HEK293T (cell line): ENCODE measurements at places on chromosomes 2 and 18.

- no peak for DNase-seq
These were observed 75.5 kb downstream of the GULP1 start for GRCh38 chr2:188367164-188367563.

DNA sequence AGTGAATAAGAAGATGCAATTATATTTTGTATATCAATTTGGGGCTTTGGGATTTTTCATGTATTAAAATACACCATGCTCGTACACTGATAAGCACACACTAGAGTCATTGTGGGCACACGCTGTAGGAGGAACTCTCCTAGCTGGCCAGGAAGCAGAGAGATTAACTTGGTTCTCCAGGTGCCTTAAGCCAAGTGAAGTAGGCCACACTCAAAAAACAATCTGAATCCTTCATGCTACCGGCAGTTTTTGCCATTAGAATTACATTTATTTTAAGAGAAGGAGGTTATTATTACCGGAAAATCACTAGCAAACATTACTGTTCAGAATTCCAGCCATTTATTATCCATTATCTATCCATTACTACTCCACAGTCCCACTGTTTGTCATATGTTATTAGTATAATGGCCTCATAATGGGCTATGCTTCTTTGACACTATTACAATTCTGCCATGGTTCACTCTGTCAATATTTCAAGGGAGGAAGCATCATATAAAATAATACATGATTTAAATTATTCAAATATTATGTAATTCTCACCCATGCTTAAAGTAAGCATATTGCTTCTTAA, 214.4 kb downstream of the L3MBTL4 start:
- DNase-seq: no peak

DNA sequence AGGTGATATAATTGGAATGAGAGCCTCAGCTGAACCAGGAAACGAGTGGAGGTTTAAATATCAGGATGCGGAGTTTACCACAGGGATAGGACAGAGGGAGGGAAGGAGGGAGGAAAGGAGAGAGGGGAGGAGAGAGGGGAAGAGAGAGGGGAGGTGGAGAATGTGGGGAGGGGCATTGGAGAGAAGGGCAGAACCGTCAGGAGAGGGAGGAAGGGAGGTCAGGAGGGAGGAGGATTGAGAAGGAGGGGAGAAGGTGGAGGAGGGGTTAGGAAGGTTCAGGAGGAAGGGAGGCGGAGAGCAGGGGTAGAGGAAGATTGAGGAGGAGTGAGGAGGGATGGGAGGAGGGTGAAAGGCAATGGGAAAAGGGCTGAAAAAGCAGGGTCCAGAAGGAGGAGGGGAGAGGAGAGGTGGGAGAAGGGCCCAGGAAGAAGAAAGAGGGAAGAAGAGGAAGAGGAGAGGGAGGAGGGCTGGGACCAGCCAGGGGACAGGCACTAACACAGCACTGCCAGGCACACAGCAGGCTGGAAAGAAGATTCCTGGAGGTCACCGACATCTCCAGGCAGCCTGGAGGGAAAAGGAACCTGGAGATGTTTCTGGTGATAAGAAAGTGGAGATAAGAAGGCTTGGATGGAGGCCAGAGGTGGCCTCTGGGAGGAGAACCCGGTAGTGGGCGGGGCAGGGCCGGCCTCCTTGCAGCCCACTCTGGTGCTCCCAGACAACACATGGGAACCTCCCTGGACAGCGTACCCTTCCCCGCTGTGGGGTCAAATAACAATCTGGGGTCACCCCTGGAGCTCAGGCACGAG, 176.7 kb upstream of the SMAD2 start:
- DNase-seq: no peak

DNA sequence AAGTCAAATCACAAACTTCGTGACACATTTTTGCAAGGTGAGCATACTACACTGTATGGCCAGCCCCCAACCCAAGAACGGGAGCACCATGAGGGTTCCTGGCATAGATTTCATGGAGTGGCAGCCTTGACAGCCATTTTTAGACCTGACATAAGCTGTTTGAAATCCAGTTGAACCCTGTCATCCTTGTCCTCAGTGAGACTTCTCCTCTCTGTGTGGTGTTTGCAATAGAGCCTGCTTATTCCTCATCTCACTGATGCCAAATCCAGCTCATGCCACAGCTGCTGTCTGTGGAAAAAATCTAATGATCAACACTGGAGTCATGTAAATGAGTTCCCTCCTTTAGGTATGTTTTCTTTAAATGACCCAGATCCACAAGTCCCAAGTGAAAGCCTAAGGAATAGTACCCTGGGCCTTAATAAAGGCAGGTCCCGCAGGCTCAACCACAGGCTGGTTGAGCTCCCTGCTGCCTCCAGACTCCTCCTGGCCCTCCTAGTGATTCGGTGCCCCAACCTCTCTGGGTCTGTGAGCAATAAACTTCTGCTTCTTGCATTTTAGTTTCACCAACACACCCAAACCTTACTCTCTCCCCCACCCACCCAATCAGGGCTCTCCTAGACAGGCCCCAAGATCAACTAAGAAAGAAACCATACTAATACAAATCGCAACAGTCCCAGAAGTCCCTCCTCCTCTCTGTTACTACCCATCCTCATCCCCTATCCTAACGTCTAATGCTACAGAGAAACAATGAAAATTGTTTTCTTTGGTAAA, 8.4 kb upstream of the CREG2 start:
- DNase-seq: no peak

DNA sequence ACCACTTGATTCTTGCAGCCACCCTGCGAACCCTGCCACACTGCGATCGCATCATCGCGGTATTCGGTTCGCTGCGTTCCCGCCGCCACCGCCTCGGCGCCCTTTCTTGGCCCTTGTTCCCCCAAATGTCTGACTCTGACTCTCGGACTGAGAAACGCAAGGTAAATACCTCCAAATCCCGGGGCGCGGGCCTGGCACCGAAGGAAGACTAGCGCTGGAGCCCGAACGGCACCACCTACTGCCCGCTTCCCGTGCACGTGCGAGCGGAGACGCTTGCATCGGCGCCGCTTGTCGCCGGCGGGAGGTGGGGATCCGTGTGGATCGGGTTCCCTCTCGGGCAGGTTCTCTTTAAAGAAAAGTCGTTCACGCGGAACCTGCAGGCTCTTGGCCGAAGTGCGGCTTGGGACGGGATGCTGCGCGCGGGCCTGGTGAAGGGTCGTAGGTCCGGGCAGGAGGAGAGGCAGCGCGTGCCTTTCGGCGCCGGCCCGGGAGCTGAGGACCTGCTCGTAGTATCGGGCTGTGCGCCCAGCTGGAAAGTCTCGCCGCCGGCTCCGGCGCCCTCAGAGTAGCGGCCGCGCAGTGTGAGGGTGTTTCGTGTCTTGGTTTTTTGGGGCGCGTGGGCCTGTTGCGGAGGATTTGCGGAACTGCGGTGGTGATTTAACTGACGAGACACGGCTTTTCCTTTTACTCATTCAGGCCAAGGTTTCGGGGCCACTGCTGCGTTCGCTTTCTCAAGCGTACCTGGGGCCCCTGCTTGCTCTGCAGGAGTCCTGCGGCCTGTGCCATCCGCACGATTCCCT, 514 bp downstream of the BCL2L11 start:
- DNase-seq: no peak

GRCh38 chr18:47425365-47425764, 173.9 kb upstream of the SKOR2 start:
- DNase-seq: no peak

DNA sequence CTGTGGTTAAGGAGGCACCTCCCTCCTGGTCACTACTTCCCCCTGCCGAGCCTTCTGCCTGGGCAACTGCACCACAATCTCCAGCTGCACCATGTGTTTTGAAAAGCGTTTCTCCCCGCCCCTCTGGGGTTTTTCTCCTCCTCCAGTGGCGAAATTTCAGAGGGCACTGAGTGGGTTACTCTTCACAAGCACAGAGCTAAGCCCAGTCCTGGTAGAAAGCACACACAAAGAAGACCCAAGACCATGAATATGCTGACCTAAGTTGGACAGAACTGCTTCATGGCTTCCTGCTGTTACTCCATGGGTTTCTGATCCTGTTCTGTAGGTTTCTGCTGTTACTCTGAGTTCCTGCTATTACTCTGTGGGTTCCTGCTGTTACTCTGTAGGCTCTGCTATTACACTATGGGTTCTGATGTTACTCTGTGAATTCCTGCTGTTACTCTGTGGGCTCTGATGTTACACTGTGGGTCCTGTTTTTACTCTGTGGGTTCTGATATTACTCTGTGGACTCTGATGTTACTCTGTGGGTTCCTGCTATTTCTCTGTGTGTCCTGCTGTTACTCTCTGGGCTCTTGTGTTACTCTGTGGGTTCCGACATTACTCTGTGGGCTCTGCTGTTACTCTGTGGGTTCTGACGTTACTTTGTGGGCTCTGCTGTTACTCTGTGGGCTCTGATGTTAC, 216.6 kb downstream of the RTP5 start:
- no peak for DNase-seq

- no peak for DNase-seq
These were observed 115.1 kb downstream of the SH3BP4 start for GRCh38 chr2:235066895-235067294.

DNA sequence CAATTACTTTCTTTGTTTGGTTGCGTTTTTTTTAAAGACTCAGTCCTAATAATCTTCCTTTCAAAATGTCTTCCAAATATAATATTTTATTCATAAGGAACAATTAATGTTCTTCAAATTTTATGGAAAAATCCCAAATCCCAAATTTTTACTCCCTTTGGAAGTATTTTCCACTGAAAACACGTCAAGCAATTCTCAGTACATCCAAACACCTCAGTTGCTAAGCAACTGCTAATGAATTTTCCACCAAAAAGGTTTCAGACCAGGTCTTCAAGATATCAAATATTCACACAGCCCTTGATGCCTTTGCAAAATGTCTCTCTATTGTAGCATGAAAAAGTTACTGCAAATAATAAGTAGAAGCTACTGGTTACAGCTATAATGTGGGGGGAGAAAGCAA, 140.1 kb downstream of the DSEL start:
- no peak for DNase-seq

DNA sequence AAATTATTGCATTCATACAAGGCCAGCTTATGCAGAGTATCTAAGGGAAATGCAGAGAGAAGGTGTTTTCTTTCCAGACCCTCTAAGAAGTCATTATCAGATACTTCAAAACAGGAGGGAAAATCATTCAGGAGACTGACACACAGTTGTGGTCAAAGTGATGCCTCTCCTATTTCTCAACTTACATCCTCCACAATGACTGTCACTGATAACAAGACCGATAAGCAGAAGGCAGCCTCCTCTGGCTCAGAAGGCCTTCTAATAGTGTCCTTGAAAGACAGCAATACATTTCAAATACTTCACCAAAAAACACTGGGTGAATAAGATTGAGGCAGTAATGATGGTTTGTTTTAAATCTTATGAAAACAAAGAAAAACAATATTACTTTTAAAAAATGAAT, 199.7 kb downstream of the PIEZO2 start:
- no peak for DNase-seq

GRCh38 chr2:82428251-82428650, 2030.8 kb downstream of the SUCLG1 start:
- no peak for DNase-seq

GRCh38 chr2:185456517-185456916, 282.1 kb upstream of the FSIP2 start:
- DNase-seq: no peak

DNA sequence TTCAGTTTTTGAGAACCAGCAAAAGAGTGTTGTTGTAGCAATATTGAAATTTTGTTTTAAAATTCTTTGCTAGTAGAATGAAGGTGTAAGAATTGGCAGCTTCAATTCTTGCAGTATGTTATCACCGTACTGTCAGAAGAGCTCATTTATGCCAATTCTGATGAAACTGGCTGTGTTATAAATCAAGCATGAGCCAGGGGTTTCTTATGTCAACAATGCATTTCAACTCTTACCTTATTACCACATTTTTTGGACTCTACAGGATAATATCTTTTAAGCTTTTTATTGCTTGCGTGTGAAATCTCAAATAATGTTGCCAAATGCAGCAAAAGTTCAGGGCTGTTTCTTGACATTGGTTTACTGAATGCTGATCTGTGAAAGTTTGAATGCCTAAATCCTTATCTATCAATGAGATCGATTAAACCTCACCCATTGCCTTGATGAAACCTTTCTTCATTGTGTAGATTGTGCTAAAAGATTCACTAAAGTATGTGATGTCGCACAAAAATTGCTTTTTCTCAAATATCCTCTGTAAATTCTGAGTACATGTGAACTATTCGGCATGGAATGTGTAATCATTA, 1389.3 kb upstream of the ZEB2 start:
- no peak for DNase-seq

DNA sequence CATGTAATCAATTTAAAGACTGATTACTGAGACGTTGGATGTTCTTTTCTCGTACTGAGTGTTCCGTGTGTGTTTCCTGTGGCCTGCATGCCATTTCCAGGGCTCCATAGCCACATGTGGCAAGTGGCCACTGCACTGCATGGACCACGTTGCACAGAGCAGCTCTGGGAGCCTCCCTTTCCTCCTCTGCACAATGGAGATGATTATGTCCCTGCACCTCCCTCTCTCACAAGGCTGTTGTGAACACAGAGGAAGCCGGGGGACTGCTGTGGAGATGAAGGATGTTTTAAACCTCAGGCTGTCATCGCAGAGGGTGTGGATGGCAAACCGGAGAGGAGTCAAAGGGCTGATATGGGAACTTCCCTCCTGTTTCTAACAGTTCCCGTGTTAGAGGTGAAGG, 87.7 kb downstream of the TGOLN2 start:
- no peak for DNase-seq

DNA sequence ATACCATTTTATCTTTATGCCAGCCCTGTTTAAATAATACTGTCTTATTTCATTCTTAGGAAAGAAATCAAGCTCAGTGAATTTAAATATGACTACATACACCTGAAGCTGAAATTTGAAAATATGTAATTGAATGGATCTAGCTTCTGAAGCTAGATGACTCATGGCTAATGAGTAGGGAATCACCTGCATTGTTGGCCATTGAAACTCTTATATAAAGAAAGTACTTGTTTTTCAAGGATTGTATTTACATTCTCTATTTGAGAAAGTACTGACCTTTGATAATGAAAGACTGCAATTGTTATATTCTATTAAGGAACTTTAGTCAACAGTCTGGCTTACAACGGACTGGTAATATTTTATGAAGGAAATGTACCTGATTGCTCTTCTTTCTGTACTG, 346.7 kb upstream of the LRATD1 start:
- DNase-seq: no peak

GRCh38 chr2:158578703-158579330, 122.1 kb downstream of the PKP4 start:
- DNase-seq: no peak

- DNase-seq: no peak
These were observed 139.7 kb downstream of the BCL11A start for GRCh38 chr2:60413814-60414168.

GRCh38 chr18:10381516-10381915, 72.9 kb upstream of the APCDD1 start:
- no peak for DNase-seq

DNA sequence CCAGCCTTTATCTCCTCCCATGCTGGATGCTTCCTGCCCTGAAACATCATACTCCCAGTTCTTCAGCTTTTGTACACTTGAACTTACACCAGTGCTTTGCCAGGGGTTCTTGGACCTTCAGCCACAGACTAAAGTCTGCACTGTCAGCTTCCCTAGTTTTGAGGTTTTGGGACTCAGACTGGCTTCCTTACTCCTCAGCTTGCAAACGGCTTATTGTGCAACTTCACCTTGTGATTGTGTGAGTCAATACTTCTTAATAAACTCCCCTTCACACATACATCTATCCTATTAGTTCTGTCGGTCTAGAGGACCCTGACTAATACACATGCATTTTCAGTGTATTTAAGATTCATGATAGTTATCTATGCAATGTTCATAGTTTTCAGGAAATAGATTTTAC, 35.8 kb upstream of the ZNF804A start:
- no peak for DNase-seq
